Activated naive CD4-positive, alpha-beta T cell treated with anti-CD3 and anti-CD28 coated beads for 36 hours (primary cell): ENCODE measurements at places on chromosomes 2 and 18.

GRCh38 chr2:231425291-231425810 lies 29.8 kb downstream of the B3GNT7 start:
- DNase-seq, result no peak

DNA sequence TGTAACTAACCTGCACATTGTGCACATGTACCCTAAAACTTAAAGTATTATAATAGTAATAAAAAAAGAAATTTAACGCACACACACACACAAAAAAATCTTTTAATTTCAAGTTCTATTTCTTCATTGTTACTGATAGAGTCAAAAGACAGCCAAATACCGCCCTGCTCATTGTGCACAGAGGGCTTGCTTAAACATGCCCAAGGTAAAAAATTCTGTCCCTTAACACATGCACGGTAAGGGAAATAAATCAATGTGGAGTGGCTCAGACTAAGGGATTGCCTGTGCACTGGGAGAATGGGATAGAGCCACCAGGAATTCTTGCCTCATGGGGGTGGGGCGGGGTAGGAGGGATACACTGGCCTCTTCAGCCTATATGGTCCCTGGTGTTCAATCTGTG lies 468.0 kb downstream of the NUP35 start:
- no peak for DNase-seq

DNA sequence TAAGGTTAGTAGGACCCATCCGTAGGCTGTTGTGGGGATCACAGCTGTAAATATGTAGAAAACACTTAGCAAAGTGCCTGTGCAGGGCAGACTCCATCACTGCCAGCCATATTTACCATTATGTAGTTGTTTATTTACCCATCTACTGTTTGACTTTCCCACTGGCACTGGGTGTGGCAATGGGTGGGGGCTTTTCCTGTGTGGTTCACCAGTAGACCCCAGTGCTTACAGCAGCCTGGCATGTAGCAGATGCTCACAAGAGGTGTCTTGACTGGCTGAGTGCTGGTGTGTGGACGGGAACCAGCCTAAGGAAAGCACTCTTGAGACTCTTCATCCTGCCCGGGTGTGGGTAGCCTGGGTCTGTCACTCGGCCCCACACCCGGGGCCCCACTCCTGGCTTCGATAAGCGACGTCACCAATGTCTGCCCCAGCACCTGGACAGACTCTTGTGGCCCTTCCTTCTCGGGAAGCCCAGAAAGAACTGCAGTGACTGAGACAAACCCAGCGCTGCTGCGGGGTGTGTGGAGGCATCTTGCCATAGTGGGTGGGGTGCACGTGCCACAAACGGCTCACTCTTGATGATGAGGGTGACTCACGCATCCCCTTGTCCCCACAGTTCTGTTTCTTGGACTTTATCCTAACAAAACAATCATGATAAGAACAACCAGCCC lies 78.3 kb downstream of the HDAC4 start:
- DNase-seq, result peak; percentile 38

DNA sequence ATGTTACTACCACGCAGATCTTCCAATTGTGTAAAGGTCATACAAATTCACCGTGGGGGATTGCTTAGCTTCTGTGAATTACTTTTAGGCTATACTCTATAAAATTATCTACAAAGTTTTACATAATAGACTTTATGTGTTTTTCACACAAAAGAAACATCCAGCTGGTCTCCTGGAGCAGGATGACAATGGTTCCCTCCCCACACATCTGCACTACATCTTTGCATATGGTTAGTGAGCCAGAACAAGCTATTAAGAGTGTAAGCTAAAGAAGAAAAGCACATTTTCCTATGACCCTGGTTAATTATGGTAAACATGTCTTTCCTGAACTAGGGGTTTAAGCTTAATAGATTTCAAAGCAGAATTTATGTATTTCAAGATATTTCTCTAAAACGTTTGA lies 295.1 kb downstream of the ASXL3 start:
- DNase-seq, result no peak

DNA sequence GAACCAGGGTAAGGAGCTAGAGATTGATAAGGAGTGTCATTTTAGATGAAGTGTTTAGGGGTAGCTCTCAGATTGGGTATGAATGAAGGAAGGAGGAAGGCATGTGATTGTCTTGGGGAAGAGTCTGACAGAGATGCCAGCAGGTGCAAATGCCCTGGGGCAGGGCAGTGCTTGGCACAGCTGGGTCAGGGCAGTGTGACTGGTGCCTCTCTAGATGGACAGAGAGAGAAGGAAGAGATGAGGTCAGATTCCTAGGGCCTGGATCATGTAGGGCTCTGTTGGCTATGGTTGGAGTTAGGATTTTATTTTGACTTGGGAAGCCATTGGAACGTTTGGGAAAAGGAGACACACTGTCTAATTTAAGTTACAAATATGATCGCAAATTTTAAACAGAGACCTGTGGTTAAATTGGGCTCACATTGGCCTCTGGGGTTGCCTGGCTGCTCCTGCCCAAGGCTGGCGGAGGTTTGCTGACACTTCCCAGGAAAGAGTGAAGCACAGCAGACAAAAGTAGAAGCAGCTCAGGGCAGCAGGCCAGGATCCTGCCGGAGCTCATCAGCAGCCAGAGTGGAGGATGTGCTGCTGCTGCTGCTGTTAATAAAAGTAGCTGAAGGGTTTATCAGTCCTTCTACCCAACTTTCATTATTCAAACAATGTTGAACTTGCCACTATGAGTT lies 32.7 kb upstream of the FHL2 start:
- no peak for DNase-seq

GRCh38 chr2:24382363-24383073 lies 22.2 kb upstream of the ITSN2 start:
- peak; percentile 74 for DNase-seq

- DNase-seq, result no peak
Measured at GRCh38 chr2:38113051-38113450, 37.1 kb upstream of the CYP1B1 start.

- DNase-seq, result no peak
Measured at GRCh38 chr18:36380173-36380827, 82.8 kb downstream of the FHOD3 start.

DNA sequence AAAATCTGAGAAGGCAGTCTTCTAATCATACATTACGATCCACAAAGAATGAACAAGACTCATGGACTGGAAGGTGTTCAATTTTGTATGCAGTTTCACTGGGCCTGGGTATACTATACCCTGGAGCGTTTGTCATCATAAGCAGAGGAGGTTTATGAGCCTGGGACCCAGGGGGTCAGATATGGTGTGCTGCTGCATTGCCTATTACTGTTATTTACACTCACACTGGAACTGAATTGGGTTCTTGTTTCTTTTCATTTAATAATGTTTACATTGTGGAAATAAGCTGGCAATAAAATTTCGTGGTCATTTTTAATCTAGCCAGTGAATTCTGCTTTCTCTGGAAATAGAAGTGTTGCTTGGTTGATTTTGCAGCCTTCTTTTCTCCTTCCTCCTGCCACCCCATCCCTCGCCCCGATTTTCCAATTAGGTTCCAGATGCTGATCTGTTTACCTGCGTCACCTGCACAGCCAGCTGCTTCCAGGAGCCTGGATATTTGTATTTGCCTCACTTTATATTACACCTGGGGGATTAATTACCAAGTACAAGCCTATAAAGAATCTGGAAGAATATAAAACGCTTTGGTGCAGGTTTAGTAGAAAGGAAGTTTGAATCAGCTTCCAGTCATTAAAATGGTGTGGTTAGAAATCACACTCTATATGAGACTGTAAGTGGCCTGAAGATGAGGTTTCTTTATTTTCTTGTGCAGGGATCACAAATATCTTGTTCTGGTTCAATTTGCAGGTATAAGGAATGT lies 234.4 kb downstream of the SOCS6 start:
- no peak for DNase-seq

DNA sequence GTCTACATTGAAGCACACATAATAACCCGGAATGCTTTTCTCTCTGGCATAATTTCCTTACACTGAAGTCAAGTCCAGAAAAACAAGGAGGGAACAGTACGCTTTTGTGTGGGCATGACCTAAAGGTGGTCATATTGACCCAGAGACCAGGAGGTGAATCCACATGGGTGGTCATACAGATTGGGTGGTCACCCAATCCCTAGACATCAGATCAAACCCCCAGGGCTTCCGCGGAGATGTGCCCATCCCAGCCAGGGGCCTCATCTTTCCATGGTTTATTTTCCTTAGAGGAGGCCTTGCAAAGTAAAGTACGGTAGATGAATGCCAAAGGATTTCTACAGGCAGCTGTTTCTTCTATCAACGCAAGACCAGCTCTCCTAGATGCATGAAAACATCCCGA lies 38.8 kb downstream of the FAM168B start:
- no peak for DNase-seq
